ENCODE measurements at places on chromosomes 1 and 21.

GRCh38 chr1:35929730-35930592 is 944 bp upstream of the AGO3 start:
- DNase-seq = peak; percentile 41

GRCh38 chr1:166865926-166866325 is 10.1 kb downstream of the TADA1 start:
- DNase-seq = no peak

- peak; percentile 61 for DNase-seq
Measured at GRCh38 chr21:45056917-45057560, 17.3 kb upstream of the ADARB1 start.

- DNase-seq = no peak
Measured at GRCh38 chr21:32739946-32740345, 12.1 kb upstream of the SYNJ1 start.

GRCh38 chr1:208433086-208433485 is 188.9 kb upstream of the PLXNA2 start:
- DNase-seq = peak; percentile 37

DNA sequence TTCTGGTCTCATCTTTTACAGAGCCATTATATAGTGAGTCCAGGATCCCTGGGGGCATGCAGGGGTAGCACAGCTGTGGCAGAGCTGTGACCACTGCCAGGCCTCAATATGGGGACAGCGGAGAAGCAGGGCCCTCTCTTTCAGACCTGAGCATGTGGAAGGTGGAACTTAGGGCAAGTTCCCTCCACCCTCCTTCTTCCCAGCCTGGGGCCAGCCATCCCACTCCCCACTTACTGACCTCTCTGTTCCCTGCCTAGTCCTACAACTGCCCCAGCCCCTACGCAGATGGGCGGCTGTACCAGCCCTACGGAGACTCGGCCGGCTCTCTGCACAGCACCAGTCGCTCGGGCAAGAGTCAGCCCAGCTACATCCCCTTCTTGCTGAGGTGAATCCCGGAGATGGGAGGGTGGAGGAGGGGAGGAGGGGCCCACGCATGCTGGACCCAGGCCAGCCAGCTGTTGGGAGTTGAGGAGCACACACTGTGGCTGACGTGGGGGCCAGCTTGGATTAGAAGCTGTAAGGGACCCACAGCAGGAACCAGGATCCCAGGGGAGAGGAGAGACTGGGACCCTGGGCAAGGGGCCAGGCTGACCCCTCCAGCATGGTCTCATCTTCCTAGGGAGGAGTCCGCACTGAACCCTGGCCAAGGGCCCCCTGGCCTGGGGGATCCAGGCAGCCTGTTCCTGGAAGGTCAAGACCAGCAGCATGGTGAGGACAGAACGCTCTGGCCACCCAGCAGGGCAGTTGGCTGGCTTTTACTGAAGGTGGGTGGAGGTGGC is 10.7 kb downstream of the PSRC1 start:
- DNase-seq = no peak

DNA sequence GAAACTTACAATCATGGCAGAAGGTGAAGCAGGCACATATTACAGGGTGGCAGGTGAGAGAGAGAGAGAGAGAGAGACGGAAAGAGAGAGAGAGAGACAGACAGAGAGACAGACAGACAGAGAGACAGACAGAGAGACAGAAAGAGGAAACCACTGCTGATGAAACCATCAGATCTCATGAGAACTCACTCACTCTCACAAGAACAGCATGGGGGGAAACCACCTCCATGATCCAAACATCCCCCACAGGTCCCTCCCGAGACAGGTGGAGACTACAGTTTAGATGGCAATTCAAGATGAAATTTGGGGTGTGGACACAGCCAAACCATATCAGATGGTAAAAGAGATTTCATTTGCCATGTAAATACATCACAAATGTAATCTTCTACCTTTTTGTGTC is 708.1 kb downstream of the MRPL39 start:
- DNase-seq = no peak

DNA sequence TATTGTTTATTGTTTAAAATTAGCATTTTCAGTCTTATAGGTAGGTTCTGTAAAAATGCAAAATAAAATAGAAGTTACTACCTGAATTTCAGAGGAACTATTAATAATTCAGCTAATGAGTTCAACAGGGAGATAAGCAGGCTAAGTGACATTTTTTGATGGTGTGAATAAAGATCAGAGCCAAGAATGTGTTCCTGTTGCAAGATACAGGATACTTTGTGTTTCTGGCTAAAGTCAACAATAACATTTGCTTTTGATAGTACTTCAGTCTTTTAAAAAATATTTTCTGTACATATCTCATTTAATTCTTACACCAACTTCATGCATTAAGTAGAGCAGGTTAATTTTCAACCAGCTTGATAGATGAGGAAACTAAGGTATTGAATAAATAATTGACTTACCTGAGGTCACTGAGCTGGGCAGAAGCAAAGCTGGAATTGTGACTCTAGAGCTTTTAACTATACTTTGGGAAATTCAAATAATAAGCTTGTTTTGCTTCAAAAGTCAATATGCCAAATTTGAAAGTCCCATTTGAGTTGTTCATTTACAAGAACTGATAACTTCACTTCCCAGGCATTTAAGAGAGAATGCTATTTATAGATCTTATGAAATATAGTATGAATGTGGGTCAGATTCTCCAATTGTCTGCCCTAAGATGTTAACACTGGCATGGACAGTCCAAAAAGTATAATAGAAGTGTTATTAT is 6.0 kb downstream of the GORAB start:
- DNase-seq = peak; percentile 72

DNA sequence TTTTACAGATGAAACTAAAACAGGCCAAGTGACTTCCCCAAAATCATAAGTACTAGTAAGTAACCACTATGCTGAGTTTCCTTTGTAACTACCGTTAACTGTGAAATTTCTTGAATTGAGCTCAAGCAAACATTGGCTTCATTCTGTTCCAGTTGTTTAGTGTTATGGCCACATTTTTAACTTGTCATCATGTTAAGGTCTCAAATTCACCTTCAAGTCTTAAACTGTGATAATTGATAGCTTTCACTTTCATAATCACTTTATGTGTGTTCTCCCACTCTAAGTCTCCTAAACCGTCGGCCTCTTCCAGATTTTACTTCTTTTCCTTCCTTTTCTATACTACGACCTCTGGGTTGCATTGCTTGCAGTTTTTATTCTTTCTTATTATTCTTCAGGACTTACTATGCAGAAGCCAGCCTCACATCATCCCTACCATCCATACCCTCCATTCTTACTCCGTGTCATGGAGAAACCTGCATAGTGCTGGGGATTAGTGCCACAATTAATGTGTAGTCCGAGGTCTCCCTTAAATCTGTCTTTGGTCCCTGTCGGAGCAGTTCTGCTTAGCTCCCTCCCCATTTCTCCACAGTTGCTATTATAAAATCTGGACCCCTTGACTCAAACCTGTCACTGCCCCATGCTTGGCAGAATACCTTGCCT is 5.8 kb downstream of the KIF1B start:
- DNase-seq = no peak

DNA sequence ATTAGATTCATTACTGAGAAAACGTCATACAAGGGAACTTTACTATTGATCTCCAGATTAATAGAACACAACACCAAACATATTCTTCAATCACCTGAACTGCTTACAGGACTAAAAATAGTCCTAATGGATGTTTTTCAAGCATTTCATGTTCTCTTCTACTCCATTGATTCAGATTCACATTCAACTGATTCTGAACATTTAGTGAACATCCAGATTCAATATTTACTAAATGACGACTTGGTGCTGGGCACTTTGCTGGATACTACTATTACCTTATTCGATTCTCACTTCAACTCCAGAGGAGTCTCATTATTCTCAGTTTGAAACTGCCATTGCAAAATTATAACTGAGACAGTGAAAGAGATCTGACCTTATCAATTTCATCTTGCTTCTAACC is 18.8 kb upstream of the SUCO start:
- no peak for DNase-seq

- DNase-seq = no peak
Measured at GRCh38 chr1:112234710-112235109, 161.3 kb upstream of the CTTNBP2NL start.

- DNase-seq = no peak
Measured at GRCh38 chr1:6331543-6332273, 61.9 kb downstream of the ACOT7 start.

- no peak for DNase-seq
Measured at GRCh38 chr21:29151931-29152330, 21.5 kb downstream of the MAP3K7CL start.

DNA sequence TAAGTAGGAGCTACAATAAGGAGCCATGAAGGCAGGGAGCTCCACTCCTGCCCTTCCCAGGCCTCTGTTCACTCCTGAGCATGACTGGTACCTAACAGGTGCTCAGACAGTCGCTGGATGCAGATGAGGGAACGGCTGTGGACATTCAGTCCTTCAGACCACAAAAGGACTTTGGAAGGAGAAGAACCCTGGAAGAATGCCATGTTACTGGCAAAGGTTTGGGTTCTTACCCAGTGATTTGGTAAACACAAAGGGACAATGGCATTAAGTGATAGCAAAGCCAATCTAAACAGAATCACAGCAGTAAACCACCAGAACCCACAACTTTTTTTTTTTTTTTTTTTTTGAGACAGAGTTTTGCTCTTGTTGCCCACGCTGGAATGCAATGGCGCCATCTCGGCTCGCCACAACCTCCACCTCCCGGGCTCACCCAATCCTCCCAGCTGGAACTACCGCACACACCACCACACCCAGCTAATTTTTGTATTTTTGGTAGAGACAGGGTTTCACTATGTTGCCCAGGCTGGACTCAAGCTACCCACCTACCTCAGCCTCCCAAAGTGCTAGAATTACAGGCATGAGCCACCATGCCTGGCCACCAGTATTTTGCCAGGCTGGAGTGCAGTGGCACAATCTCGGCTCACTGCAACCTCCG is 7.5 kb upstream of the CBR3 start:
- DNase-seq = no peak

- peak; percentile 70 for DNase-seq
Measured at GRCh38 chr1:207404849-207405525, 49.1 kb upstream of the CR2 start.

- DNase-seq = no peak
Measured at GRCh38 chr1:25430967-25431881, 527 bp downstream of the MACO1 start.

DNA sequence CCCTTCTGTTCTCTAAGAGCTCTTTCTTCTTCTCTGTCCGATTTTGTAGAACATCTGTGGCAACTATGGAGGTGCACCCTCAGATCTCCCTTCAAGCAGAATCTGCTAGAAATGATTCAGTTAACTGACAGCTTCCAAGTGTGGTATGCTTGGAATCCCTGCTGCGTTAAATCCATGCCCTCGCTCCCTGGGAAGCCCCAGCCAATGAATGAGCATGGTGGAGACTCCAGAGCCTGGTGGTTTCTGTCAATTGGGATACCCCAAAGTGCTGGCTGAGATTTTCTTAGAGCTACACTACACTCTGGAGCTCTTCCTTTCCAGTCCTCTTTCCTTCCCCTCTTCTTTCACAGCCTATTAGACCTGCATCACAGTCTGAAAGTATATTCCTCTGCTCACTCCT is 116.3 kb upstream of the C1orf21 start:
- no peak for DNase-seq

- DNase-seq = no peak
Measured at GRCh38 chr1:204116539-204116938, 35.3 kb downstream of the ETNK2 start.

DNA sequence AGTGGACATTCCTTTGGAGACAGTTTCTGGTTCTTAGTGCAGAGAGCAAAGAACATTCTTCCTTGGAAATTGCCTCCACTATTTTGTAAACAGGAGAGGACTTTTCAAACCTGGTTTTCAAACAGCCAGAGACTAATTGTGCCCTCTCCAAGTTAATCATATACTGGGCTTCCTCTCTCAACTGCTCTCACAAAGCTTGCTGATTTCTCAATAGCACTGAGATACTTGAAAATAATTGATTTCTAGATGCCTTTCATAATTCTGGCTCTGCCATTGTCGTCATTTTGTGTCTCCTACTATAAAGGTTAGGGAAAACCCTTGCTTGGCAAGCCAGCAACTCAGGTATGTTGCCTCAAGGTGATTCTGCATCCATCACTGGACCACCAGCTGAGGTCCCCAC is 56.0 kb downstream of the KCNJ15 start:
- DNase-seq = no peak

DNA sequence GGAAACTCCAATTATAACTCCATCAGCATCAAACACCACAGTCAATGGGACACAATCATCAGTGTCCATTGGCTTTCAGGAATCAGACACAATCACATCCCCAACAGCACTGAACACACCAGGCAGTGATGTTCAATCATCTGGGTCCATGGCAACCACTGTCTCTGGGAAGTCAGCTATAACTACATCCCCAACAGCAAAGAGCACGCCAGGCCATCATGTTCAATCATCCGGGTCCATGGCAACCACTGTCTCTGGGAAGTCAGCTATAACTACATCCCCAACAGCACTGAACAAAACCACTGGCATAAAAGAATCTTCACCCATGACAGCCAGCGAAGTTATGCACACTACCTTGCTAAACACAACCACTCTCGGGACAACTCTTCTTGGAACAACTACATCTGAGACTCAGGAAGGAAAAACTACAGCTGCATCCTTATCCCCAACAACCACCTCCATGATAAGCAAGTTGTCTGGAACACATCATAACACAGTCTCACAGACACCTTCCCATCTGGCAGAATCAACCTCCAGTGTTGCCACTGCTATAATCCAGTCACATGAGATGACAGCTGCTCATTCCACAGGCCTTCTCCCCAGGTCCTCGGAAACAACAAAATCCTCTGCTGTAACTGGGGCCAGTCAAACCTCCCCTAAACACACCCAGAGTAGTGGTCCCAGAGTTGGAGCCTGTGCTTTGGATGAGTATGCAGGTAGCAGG is 19.9 kb downstream of the CATSPER4 start:
- no peak for DNase-seq

DNA sequence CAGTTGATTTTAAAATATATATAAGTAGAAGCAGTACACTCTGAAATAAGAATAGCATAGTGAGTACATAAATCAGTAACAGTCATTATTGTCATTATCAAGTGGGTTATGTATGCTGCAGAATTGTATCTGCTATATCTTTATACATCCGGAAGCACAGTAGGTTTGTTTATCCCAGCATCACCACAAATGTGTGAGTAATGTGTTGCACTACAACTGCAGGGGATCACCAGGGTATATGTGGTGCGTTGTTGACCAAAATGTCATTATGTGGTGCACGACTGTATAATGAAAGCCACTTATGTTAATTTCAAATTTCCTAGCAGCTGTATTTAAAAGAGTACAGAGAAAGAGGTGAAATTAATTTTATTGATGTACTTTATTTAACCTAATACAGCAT is 87.7 kb upstream of the GADD45A start:
- DNase-seq = no peak

GRCh38 chr1:117363571-117364048 is 3.6 kb upstream of the MAN1A2 start:
- DNase-seq = no peak

DNA sequence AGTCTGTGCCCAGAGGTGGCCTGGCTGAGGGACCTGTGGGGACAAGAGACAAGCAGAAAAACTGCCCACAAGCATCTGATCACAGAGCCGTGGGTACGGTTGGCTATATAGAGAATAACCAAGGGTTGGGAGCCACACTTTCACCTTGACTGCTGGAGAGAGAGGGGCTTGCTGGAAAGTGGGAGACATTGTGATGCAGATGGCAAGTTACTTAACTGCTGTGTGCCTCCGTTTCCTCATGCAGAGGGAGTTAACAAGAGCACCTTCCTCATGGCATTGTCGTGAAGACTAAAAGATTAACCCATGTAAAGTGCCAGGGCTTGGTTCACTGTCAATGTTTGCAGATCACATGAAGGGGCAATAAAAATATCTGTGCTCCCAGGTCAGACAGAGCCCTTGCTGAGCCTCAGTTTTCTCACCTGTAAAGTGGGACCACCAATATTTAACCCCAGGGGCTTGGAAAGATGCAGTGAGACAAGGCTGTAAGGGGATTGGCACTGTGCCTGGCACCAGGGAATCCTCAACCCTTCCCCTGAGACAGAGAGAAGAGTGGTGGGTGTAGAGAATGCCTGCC is 52.8 kb downstream of the SDC3 start:
- no peak for DNase-seq

Measured in fibroblast of gingiva (primary cell).